ENCODE measurements at places on chromosomes 4 and X. TPM values are rescaled to one million over a fixed set of nuclear protein-coding genes. Genes with fewer than 3 reads are reported as not detected.

LNX1 gene
- 12.6 TPM for total RNA-seq

- DNase-seq, result no peak
Measured at GRCh38 chr4:48173056-48173991, 39.3 kb upstream of the TXK start.

SOWAHD gene
- not detected for total RNA-seq

BCAP31 gene
- total RNA-seq, result 106 TPM

Data from tibial nerve (tissue), 4 donors.